NCI-H446 treated with DMSO at 0.1 percent for 48 hours (cell line): ENCODE measurements at places on chromosomes 1 and 21.

DNA sequence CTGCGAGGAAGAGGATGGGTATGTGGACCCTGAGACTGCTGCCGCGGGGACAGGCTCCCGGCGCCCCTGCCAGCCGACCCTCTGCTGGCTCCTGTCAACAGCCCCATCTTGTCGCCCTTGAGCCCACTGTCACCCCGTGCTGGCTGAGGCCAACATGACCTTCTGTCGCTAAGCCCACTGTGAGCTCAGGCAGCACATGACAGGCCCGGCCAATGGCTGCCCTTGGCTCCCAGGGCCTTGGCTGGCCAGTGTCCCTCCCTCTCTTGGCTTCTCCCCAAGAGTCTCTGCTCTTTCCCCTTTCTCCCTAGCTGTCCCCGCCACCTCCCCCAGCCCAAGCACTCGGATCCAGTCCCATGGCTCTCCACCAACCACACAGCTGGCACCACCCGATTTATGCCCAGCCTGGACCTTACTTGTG lies 3.5 kb downstream of the PEX10 start:
- DNase-seq: no peak

- DNase-seq: peak; percentile 78
These were observed 5.6 kb upstream of the KCNA10 start for GRCh38 chr1:110524311-110525248.

GRCh38 chr1:228917342-228917741 lies 182.1 kb downstream of the RHOU start:
- DNase-seq: no peak

GRCh38 chr1:201049248-201049831 lies 25.8 kb upstream of the KIF21B start:
- no peak for DNase-seq

DNA sequence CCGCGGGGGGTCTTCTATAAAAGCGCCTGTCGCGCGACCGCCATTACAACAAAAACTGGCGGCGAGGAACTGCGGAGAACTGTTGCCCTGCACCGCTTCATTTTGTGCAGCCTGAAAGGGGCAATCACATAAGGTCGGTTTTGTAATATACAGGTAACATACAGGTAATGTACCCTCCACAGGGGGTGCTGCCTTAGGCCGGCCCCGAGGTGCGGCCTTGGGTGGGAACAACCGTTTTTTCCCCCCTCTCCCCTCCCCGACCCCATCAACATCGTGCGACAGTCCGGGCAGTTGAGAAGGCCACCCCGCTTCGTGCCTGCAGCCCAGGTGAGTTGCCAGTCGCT lies at the start of gene BRDT:
BRDT (plus strand) TSS at position 46 of the 344 bp plus-strand sequence. CDS start 13,354 bp downstream, outside the sequence.
- DNase-seq: no peak

GRCh38 chr21:34625030-34625593 lies 10.2 kb upstream of the RCAN1 start:
- DNase-seq: no peak

GRCh38 chr1:104702731-104703130 lies 953.0 kb downstream of the AMY1C start:
- no peak for DNase-seq
